ENCODE measurements at places on chromosomes 7 and 10.

DNA sequence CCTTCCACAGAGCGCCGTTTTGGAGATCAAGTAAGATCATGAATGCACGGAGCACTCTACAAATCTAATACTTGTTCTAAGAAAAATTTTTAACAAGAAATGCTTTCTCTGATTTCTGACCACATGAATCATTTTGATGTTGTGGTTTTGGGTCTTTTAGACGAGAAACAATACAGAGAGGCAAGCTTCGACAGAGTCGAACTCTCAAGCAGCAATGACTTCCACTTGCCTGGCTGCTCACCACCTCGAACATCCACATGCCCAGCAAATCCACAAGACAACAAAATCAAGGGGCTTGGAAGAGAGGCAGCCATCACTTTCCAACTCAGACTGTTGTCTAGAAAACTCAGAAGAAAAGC, 69.4 kb upstream of the GSDME start:
- no peak for DNase-seq

DNA sequence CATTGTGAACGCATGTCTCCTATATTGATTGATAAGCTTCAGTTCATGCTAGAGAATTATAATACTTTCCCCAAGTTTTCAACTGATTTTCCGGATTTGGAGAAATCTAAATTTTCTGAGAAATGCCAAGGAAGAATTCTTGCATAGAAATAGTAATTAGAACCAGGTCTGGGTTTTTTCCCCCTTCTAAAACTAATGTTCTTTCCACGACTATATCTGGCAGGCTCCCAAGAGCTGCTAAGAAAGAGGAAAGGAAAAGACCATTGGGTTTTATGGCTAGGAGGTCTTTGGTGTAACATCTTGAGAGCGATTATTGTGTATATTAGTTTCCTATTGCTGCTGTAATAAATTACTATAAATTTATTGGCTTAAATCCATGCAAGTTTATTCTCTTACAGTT, 71.8 kb upstream of the CACNB2 start:
- no peak for DNase-seq

DNA sequence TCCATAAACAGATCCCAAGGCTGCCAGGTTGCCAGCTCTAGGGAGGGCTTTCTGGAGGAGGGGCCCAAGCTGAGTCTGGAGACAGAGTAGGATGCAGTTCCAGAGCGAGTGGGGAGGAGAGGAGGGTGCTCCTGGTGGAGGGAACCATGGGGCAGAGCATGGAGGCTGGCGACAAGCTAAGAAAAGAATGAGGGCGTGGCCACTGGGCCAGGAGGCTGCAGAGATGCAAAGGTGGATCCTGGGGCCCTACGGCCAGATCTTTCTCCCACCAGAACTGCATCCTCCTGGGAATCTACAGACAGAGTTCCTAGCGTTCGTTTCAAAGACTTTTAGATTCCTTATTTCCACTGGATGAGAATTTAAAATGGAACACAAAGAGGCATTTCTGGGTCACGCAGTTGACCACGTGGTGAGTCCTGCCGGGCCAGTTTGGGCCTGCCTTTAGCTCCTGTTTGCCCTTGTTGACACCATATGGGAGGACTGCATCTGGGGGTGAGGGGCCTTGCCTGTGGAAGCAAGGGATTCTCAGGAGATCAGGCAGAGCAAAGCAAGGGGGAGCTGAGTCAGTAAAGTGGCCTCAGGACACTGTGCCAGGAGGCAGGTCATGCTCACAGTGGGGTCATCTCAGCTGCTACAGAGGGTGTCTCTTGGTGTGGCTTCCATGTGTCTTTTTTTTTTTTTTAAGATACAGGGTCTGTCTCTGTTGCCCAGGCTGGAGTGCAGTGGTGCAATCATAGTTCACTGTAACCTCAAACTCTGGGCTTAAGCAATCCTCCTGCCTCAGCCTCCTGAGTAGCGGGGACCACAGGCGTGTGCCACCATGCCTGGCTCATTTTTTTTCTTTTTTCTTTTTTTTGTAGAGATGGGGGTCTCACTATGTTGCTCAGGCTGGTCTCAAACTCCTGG, 137.8 kb downstream of the SH3PXD2A start:
- DNase-seq: no peak

DNA sequence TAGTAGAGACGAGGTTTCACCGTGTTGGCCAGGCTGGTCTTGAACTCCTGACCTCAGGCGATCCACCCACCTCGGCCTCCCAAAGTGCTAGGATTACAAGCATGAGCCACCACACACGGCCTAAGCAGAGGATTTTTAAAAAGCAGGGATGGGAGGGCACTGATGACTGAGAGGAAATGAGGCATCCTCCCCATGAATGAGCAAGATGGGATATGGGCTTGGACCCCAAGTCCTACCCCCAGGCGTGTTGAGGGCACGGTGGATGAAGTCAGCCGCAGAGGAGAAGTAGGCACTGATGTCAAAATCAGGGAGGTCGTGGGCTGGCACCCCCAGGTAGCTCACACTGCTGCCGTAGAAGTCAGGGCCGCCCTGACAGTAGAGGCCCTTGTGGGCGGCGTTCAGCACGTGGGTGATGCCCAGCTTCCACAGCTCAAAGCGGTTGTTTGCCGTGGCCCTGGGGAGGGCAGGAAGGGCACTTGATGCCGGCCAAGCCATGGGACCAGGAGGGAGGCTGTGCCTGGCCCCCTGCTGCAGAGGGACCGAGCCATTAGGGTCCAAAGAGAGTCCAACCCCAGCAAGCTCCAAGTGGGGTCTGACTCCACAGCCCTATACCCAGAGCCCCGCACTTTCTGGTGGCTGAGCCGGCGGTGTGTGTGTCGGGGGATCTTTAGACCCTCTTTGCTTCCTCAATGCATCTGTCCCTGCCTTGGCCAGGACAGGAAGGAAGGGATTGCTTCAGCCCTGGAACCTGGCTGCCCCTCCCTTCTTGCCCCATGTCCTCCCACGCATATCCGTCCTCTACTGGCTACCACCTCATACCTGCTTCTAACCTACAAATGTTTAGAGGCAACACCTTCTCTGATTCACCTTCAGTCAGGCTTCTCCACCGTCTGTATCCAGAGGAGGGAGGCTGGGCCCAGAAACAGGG, 3.4 kb upstream of the SAMD8 start:
- no peak for DNase-seq

DNA sequence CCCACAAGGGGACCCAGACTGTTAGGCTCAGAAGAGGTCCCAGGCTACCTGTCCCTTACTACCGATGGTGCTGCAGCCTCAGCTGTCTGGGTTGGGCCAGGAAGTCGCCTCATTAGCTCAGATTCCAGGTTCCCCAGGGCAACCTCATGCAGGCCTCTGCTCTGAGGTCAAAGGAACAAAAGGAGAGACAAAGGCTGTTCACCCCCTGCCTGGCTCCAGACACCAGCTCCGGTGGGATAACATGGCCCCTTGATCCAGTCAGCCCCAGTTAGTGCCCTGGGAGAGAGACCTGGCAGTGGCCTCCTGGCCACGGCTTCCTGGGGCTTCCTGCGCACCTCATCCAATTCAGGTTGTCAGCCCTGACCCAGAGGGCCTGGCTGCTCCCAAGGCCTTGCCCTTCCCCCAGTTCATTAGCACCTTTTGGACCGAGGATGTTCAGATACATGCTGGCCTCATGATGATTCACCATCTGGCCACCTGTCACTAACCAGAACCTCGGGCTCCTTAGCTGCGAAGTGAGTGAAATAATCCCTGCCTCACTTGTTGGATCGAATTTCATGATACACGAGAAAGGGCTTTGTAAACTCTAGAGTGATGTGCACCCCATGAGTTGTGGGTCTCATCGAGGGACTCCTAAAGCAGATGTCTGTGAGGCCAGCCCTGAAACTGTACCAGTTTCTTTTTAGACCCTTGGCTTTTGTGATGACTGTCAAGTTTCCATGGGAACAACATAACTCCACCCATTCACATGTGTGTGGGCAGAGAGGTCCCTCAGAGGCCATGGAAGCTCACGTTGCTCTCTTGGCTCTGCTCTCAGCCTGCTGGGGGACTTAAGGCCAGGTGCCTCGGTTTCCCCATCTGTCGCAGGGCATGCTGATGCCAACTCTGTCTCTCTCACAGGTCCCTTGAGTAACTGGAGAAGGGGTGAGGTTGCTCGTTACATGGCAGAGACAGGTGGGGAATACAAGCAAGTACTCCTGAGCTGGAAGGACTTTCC, 79.5 kb upstream of the PCBD1 start:
- DNase-seq: no peak

DNA sequence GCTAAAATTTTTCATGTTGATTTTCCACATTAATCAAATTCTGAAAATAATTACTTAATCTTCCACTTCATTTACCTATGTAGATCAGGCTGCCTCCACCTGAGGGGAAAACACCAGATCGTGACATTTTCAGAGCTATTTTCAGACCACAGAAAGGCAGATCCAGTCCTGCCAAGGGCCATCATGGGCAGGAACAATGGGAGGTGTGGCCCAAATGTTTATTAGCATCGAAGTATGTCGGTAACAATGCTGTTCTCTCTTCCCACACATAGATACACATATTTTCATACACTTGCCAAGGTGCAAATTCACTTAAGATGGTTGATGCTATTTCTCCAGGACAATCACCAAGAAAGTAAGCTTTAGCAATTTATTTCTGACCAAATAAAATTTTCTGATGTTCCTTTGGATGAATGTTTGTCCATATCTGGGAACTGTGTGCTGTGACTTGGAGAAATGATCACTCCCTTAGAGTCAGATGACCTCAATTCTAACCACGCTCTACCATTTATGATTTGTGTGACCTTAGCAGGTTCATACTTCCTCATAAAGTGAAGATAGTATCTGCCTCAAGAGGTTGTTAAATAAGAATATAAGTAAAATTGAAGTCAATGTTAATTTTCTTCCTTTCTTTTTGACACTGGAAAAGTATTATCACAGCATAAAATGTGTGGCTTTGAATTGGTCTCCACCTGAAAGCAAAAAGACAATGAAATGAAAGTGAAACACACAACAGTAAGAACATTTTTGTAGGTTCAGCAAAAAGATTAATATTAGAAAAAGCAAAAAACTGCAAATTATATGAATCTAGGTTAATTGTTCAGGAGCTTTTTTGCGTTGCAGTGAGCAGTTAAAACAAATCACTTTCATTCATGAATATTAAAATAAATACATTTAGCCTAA, 310.4 kb upstream of the PHF14 start:
- DNase-seq: no peak

GRCh38 chr7:9488555-9488954, 1055.1 kb downstream of the NXPH1 start:
- no peak for DNase-seq

- no peak for DNase-seq
These were observed 175.8 kb upstream of the PRKCQ start for GRCh38 chr10:6755781-6756460.

DNA sequence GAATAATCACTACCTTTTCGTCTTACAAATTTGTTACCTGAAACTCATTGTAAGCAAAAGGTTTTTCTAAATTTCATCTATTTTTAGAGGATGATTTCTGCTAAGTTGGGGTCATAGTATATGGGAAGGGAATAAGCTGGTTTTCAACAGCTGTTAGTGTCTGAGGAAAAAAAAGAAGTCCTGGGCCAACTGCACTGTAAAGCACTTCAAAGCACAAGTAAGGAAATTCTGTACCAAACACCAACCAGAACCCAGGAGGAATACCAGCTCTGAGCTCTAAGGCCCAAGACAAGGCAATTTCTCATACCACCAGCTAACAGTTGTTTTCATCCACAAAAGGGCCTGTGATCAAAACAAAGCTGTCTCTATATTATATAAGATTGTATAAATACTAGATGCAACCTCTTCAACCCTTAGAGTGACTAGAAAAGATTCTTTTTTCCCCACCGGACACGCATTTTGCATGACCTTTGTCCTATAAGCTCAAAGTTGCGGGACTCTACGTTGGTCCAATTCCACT, 6.1 kb upstream of the MEOX2 start:
- DNase-seq: no peak

DNA sequence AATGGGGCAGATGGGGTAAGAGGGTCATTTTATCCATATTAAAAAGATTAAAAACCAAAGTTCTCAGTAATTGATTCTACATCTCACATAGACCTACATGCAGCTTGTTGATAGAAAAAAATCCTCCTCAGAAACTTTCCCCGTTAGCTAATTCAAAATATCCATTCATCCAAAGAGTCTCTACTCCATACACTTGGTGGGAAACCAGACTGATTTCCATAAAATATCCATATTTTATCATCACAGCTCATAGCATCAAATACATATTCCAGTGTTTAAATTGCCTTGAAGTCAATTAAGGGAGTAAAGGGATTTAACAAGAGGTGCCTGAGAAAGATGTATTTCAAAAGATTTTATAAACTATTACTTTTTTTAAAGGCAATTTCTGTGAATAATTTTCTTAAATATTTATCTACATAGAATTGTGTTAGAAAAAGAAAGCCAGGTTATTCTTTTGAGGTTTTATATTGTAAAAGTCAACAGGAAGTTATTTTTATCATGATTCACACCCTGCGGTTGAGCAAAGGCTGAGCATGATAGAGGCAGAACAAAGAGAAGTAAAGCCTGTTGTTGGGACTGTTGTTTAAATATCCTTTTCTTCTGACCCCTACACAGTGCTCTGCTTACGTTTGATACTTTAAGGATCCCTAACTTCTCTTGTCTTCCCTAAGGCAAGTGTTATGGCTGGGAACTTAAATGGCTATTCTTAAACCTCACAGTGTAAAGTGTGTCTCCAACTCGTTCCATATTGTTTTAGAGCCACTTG, 266.7 kb downstream of the PRKG1 start:
- no peak for DNase-seq

GRCh38 chr7:30276203-30276900, 8.0 kb upstream of the ZNRF2 start:
- no peak for DNase-seq

- DNase-seq: no peak
These were observed 85.2 kb downstream of the RTKN2 start for GRCh38 chr10:62183442-62183841.

DNA sequence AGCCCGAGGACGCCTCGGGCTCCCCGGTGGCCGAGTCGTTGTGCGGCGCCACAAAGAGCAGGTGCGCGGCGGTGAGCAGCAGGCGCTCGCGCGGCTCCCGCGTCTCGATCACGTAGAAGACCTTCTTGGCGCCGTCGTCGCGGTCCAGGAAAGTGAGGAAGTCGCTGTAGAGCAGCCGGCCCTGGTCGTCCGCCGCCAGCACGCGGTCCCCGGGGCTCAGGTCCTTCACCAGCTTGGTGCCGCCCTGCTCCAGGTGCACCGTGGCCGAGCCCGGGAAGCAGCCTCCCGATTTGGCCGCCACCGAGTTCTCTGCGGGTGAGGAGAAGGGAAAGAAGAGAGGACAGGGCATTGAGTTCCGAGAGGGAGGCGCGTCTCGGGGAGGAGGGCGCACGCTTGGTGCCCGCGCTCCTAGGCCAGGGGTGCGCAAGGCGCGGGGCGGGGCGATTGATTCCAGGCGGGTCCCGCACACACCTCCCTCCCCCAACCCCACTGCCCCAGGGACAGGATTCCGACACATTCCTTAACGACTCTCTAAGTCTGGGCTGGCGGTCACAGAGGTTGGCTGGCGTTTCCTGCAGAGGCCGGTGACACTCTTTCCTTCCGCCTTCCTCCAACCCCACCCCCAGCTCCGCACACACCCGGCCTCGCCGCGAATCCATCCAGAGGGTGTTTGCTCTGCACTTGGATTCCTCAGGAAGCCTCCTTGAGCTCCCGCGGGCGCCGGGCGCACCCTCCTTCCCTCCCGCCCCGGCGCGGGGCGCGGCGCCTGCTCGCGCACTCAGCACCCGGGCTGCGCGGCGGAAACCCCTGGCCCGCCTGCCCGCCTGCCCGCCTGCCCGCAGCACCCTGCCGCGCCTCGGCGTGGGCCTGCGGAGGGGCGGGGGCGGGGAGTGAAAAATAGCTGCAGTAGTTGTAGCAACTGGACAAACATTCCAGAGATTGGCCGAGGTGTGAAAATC, 8.6 kb downstream of the SHH start:
- no peak for DNase-seq

Measured in D721Med (cell line).